ENCODE measurements at places on chromosomes 4 and X. TPM values are rescaled to one million over a fixed set of nuclear protein-coding genes. Genes with fewer than 3 reads are reported as not detected.

Gene CCDC149
- total RNA-seq, result 11.6 TPM

Gene GYG2
- total RNA-seq, result 9.3 TPM

Gene HTT
- 44.8 TPM for total RNA-seq

Gene RTL5
- 2.8 TPM for total RNA-seq

Gene PCDH7
- total RNA-seq, result 8.9 TPM

Gene DMP1
- total RNA-seq, result not detected

Gene CFAP97
- total RNA-seq, result 35.2 TPM

Gene RADX
- total RNA-seq, result 2.5 TPM

Gene GAB1
- 12.5 TPM for total RNA-seq

Gene FGFBP2
- total RNA-seq, result not detected

Gene DCHS2
- total RNA-seq, result not detected

Gene SASH3
- not detected for total RNA-seq

Measured in smooth muscle cell of trachea (primary cell).